ENCODE measurements at places on chromosomes 7 and 10. TPM values are rescaled to one million over a fixed set of nuclear protein-coding genes. Genes with fewer than 3 reads are reported as not detected.

DNA sequence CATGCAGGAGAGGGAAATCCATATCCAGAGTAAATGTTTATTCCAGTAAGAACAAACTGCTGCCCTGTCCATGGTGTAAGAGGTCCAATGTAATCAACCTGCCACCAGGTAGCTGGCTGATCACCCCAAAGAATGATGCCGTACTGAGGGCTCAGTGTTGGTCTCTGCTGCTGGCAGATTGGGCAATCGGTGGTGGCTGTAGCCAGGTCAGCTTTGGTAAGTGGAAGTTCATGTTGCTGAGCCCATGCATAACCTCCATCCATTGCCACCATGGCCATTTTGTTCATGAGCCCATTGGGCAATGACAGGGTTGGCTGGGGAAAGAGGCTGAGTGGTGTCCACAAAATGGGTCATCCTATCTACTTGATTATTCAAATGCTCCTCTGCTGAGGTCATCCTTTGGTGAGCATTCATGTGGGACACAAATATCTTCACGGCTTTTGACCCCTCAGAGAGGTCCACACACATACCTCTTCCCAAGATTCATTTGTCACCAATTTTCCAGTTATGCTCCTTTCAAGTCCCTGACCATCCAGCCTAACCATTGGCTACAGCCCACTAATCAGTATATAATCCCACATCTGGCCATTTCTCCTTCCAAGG lies 23.3 kb upstream of the PAPSS2 start:
- no peak overlapping the region for H3K27ac ChIP-seq
- no peaks in the 10 kb centered on the region for H3K36me3 ChIP-seq
- no peaks in the 10 kb centered on the region for H3K27me3 ChIP-seq
- DNase-seq: no peak
- H3K4me1 ChIP-seq: no peaks in the 10 kb centered on the region

- peak overlapping the region; percentile 52 for H3K27ac ChIP-seq
- no peaks in the 10 kb centered on the region for H3K36me3 ChIP-seq
- H3K4me3 ChIP-seq: no peak overlapping the region
Observed at GRCh38 chr7:94401428-94401814, 6.7 kb downstream of the COL1A2 start.

Gene C10orf120
- total RNA-seq: not detected

Gene RSPH10B2
- total RNA-seq: not detected

DNA sequence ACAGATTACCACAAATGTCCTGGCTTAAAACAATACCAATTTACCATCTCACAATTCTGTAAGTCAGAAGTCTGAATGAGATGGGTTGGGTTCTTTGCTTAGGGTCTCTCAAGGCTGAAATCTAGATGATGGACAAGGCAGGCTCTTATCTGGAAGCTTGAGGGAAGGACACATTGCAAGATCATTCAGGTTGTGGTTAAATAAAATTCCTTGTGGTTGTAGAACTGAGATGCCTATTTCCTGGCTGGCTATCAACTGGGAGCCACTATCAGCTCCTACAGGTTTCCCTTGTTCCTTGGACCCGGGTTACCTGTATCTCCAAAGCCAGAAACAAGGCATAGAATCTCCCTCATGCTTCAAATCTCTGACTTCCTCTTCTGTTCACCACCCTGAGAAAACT lies 148.4 kb downstream of the MDFIC start:
- H3K27me3 ChIP-seq: no peaks in the 10 kb centered on the region
- DNase-seq: no peak

GRCh38 chr7:73844131-73844547 lies 1.8 kb upstream of the METTL27 start:
- H3K4me3 ChIP-seq: no peak overlapping the region
- H3K36me3 ChIP-seq: no peaks in the 10 kb centered on the region
- H3K27me3 ChIP-seq: no peaks in the 10 kb centered on the region

Gene ARHGEF5
- 11.0 TPM for total RNA-seq

GRCh38 chr10:91909117-91909677 lies at the start of gene FGFBP3:
FGFBP3 (minus strand) TSS chr10:91909486; CDS start chr10:91908969, 517 bp downstream.
- H3K4me1 ChIP-seq: no peaks in the 10 kb centered on the region
- peak within 1 kb of the TSS; percentile 69 for H3K27ac ChIP-seq
- peaks cover 4% of the 10 kb centered on the region for H3K36me3 ChIP-seq
- no peaks in the 10 kb centered on the region for H3K27me3 ChIP-seq
- no peak for DNase-seq

GRCh38 chr10:98077223-98077622 lies 46.8 kb upstream of the CRTAC1 start:
- no peak overlapping the region for H3K4me3 ChIP-seq
- no peak overlapping the region for H3K27ac ChIP-seq
- DNase-seq: no peak
- H3K36me3 ChIP-seq: no peaks in the 10 kb centered on the region
- H3K4me1 ChIP-seq: no peaks in the 10 kb centered on the region

Gene GNAT3
- total RNA-seq: not detected

Gene CDH23
- total RNA-seq: 19.0 TPM
